ENCODE measurements at places on chromosomes 5 and 9. TPM values are rescaled to one million over a fixed set of nuclear protein-coding genes. Genes with fewer than 3 reads are reported as not detected.

PCDHGB4 gene
- 4.8 TPM for total RNA-seq

GRCh38 chr9:130045725-130046450 lies 2.9 kb upstream of the FNBP1 start:
- DNase-seq, result no peak

DNA sequence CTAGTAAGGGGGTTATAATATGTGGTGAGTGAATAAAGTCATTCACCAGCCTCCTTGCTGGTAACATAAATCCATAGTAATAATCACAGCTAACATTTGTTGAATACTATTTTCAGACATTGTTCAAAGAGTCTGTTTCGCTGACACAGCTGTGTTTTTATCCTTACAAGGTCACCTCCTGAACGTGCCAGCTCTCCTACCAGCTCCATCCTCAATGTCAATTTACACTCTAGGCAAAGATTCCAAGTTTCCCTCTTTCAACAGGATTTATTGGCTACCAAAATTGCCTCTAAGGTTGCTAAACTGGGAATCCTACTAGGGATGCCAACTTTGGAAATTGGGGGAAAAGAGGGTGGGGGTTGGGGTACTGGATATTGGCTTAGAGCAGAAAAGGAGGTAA lies 30.7 kb upstream of the SMC5 start:
- no peak for DNase-seq

NMUR2 gene
- total RNA-seq, result not detected

DNA sequence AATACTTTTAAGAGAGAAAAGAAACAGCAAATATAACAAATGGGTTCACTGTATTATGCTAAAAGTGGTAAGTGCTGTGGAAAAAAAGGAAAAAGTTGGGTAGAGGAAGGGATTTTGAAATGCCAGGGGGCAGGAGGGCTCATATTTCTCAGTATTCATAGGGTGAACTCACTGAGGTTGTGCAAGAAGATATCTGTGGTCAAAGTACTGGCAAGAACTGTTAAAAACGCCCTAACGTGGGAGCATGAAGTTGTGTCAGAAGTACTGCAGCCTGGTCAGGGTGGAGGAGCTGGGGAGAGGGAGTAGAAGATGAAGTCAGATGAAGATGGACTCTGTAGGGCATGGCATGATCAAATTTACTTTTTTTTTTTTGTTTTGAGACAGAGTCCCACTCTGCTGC lies 31.2 kb upstream of the SLC28A3 start:
- DNase-seq, result peak; percentile 10

DNA sequence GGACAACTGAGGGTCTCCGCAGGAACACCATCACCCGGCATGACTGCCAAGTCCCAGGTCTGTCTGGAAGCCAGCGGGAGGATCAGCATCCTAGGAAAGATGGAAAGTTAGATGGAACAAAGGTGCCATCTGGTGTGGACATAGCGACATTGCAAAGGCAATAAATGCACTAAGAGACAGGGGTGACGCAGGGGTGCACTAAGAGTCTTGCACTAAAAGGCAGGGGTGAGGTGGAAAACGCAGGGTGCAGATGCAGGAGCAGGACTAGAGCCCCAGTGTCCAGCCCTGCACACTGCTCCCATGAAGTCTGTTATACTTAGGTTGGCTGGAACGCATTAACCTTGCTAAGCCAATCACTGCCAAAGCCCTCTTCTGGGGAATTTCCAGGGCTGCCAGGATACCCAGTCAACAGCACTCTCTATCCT lies 15.5 kb downstream of the ATOX1 start:
- peak; percentile 44 for DNase-seq

DNA sequence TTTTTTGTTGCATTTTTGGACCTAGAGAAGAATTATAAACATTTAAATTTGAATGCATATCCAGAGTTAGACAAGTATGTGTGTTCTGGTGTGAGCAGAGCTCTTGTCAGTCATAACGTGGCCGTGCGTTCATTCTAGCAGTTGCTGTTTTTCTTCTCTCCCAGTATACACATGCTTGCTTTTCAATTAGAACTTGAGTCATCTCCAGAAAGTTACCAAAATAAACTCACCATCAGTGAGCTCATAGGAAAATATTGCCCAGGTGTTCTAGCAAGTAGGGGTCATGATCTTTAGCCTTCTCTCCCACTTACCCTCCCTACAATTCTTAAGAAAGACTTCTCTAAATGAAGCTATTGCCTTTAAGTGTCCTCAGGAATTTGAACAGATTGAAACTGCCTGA lies 247.5 kb upstream of the TUT7 start:
- DNase-seq, result no peak

DNA sequence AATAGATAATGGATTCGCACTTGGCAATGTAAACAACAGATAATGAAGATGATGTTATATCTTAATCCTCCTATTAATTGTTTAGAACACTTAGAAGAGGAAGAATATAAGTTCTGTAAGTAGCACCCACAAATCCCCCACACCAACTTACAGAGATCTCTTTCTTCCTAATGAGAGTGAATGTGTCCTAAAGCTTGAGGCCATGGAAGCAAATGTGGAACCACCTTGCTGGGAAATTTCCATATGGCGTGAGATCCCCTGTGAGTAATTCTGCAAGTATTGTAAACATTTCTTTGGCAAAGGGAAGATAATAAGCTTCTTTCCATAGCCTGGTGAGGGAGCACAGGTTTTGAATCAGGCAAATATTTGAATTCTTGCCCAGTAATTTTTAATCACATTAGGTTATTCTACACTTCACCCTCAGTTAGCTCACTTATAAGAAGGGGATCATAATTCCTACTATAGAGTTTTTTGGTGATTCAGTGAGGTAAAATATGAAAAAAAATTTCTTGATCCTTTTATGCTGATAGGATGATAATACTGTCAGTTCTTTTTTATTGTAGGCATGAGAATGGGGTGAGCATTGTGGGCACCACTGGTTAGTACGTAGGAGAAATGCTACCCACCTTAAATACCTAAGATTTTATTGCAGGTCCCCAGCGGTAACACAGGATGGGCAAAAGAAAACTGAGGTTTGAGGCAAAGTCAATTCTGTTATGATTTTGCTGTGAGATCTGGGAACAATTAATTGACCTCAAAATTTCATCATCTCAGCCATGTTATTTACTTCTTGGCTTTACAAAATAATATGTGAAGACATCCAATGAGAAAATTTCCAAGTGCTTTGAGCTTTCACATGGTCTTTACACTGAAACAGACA lies 574.8 kb downstream of the PSAT1 start:
- DNase-seq, result no peak

DNA sequence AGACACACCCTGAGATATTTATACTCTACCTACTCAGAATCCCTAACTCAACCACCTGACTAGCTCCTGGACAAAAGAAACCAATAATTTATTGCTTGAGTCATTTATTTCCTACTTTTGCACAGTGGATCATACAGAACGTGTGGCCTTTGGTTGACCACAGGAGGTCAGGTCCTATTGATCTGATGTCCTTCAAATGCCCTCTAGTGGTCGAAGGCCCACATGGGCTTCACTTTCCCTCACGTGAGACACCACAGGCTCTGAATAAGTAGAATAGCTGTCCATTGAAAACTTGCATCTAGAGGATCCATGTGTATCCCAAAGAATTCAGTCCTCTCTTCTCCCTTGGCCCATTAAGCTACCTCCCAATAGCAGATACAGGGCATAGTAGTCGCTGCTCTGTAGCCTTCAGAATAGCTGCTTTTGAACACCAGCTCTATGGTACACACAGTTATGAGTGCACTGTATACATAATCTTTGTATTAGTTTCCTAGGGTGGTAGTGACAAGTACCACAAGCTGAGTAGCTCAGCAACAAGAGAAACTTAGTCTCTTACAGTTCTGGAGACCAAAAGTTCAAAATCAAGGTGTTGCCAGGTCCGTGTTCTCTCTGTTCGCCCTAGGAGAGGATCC lies 177.6 kb upstream of the SMARCA2 start:
- DNase-seq, result no peak

- DNase-seq, result no peak
These were observed 36.4 kb upstream of the TCF7 start for GRCh38 chr5:134077926-134078580.

NEK6 gene
- total RNA-seq, result 12.0 TPM

GRCh38 chr5:170393235-170393634 lies 4.1 kb upstream of the KCNMB1 start:
- no peak for DNase-seq

- no peak for DNase-seq
These were observed 136.5 kb downstream of the MEF2C start for GRCh38 chr5:88746438-88746882.

SV2C gene
- total RNA-seq, result 0.88 TPM

GRCh38 chr5:75395277-75395676 lies 58.3 kb downstream of the HMGCR start:
- DNase-seq, result no peak

- DNase-seq, result no peak
These were observed 43.6 kb upstream of the CLK4 start for GRCh38 chr5:178670351-178670885.

All from right cardiac atrium (tissue), 5 donors.